ENCODE measurements at places on chromosomes 4 and X. TPM values are rescaled to one million over a fixed set of nuclear protein-coding genes. Genes with fewer than 3 reads are reported as not detected.

DNA sequence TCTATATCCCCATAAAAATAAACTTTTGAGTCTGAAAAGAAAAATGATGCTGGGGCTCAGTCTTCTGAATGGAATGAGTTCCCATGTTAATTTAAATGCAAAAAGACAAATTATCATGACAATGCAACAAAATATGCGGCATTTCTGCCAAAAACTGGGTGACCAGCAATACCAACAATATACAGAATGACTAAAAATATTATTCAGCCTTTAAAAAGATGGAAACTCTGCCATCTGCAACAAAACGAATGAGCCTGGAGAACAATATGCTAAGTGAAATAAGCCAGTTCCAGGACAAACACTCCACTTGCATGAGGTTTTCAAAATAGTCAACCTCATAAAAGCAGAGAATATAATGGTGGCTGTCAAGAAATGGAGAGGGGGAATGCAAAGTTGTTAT, 558.5 kb downstream of the IL15 start:
- no peak overlapping the region for H3K4me3 ChIP-seq
- H3K36me3 ChIP-seq, result no peaks in the 10 kb centered on the region
- H3K4me1 ChIP-seq, result no peaks in the 10 kb centered on the region
- H3K27ac ChIP-seq, result no peak overlapping the region

DNA sequence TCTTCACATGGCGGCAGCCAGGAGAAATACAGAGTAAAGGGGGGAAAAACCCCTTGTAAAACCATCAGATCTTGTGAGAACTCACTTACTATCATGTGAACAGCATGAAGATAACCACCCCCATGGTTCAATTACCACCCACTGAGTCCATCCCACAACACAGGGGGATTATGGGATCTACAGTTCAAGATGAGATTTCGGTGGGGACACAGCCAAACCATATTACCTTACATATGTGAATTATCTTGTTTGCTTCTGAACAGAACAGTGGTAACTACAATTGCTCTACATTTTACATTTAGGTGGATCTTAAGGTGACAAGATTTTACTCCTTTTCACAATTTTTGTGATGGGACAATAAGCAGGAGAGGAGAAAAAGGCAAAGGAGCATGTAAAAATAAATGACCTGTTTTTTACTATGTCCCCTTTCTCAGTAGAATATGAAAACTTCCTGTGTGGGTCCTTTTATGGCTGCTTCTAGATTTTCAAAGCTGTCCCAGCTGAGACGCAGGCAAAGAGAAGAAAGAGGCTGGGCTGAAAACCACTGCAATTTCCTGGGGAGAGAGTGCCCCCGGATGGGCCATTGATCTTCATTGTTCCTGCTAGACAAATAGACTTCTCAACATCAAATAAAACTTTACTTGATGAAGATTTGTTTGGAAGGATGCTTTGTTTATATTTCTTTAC, 45.9 kb upstream of the PGM2 start:
- H3K36me3 ChIP-seq, result no peaks in the 10 kb centered on the region
- no peaks in the 10 kb centered on the region for H3K4me1 ChIP-seq
- no peaks in the 10 kb centered on the region for H3K27me3 ChIP-seq
- no peak overlapping the region for H3K27ac ChIP-seq
- no peak overlapping the region for H3K4me3 ChIP-seq

GRCh38 chr4:112938461-112939058, 110.9 kb upstream of the ANK2 start:
- H3K4me1 ChIP-seq, result no peaks in the 10 kb centered on the region
- H3K27ac ChIP-seq, result no peak overlapping the region
- DNase-seq, result no peak
- no peaks in the 10 kb centered on the region for H3K36me3 ChIP-seq
- no peaks in the 10 kb centered on the region for H3K27me3 ChIP-seq
- no peak overlapping the region for H3K4me3 ChIP-seq

GRCh38 chrX:33160273-33160672, 51.1 kb downstream of the DMD start:
- no peak overlapping the region for H3K4me3 ChIP-seq
- no peaks in the 10 kb centered on the region for H3K27me3 ChIP-seq
- H3K4me1 ChIP-seq, result peaks cover 9% of the 10 kb centered on the region
- no peak overlapping the region for H3K27ac ChIP-seq

DNA sequence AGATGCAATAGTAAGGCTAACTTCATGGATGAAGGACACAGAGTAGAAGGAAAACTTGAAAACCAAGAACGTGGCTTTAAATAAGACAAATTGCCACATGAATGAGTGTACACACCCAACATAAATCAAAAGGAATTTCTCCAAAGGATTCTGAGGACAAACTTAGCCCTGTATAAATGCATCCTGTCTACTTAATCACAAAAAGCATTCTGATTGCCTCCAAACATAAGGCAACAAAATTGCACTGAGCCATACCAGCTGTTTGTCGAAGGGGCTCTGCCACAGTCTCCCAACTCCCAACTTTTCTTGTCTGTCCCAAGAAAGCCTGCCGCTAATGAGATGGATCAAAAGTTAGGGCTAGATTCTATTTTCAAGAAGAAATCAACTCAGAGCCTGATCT, 194.3 kb downstream of the SOWAHB start:
- H3K27ac ChIP-seq, result no peak overlapping the region
- no peaks in the 10 kb centered on the region for H3K27me3 ChIP-seq
- DNase-seq, result no peak
- no peak overlapping the region for H3K4me3 ChIP-seq
- peaks cover 12% of the 10 kb centered on the region for H3K4me1 ChIP-seq

DNA sequence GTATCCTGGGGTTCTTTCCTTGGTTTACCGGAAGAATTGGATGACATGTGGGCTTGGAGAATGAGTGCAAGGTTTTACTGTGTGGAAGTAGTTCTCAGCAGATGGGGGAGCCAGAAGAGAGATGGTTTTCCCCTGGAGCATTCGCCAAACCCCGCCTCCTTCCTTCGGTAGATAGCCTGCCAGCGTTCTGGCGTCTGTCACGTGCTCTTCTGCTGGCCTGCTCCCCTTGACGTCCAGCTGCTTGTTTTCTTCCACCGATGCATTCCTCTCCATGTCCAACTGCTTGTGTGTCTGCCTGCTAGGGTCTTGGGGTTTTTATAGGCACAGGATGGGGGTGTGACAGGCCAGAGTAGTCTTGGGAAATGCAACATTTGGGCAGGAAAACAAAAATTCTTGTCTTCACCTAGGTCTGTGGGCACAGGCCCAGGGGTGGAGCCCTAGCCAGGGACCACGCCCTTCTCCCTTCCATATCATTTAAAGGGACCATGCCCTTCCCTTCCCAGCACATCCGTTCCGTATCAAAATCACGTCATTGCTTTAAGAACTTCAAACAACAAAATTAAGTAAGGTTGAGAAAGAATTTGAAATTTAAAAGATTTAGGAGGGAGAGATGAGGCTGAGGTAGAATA, 538.7 kb upstream of the SMIM31 start:
- H3K27me3 ChIP-seq, result no peaks in the 10 kb centered on the region
- H3K36me3 ChIP-seq, result no peaks in the 10 kb centered on the region
- no peak overlapping the region for H3K4me3 ChIP-seq
- no peaks in the 10 kb centered on the region for H3K4me1 ChIP-seq
- no peak for DNase-seq
- H3K27ac ChIP-seq, result no peak overlapping the region

DNA sequence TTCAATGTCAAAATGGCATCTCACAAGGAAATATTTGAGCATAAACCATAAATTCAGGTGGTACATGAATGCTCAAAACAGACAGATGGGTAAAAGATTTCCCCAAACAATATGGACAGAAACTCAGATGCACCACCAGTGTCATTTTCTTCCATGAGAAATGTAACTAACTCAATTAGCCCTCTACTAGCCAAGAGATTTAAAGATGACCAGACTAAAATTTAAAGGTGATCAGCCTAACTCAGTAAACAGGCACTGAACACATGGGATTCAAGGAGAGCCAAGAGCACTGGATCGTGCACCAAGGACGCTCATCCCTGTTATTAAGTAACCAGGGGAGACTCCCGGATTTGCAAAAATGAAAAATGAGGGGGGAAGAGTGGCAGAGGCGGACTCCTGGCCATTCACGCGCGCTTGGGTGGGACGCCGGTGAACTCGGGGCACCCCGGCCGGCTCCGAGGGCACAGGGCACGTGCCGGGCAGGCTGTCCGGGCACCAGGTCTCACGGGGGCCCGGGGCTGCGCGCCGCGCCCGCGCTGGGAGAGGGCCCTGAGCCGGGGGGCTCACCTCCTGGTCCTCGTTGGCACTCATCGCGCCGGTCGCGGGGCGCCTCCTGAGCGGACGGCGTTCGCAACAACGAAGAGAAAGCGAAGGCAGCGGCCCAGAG, 490 bp downstream of the RWDD4 start:
- peaks cover under 1% of the 10 kb centered on the region for H3K36me3 ChIP-seq
- H3K27me3 ChIP-seq, result no peaks in the 10 kb centered on the region
- peak; percentile 31 for DNase-seq
- H3K4me3 ChIP-seq, result peak overlapping the region; percentile 79
- H3K4me1 ChIP-seq, result peaks cover 32% of the 10 kb centered on the region

GRCh38 chrX:137574102-137574783, 8.3 kb downstream of the ZIC3 start:
- no peak overlapping the region for H3K27ac ChIP-seq
- DNase-seq, result no peak
- H3K36me3 ChIP-seq, result no peaks in the 10 kb centered on the region

GRCh38 chr4:82587826-82588540, 26.2 kb upstream of the TMEM150C start:
- no peaks in the 10 kb centered on the region for H3K27me3 ChIP-seq
- H3K4me1 ChIP-seq, result no peaks in the 10 kb centered on the region
- no peak overlapping the region for H3K27ac ChIP-seq
- H3K36me3 ChIP-seq, result no peaks in the 10 kb centered on the region
- DNase-seq, result no peak

DNA sequence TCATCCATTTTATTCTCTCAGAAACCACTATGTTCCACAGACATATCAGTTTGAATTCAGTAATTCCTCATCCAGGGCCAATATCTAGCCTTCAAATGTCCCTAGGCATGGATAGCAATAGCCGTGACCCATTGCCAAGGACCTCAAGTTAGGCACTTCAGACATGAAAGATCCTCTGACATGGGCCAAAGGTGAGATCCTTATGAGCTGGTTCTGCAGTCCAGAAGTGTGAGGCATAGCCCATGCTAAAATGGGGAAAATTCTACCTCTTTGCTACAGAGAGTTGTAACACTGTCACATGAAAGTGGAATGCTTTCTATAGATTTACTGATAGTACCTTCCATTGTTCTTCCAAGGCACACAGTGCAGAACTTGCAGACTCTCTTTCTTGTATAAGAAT, 349.7 kb upstream of the GALNT7 start:
- no peaks in the 10 kb centered on the region for H3K36me3 ChIP-seq
- H3K4me1 ChIP-seq, result no peaks in the 10 kb centered on the region
- H3K27me3 ChIP-seq, result no peaks in the 10 kb centered on the region
- no peak for DNase-seq
- no peak overlapping the region for H3K27ac ChIP-seq
- no peak overlapping the region for H3K4me3 ChIP-seq

GRCh38 chr4:30553706-30554105, 166.5 kb upstream of the PCDH7 start:
- H3K27me3 ChIP-seq, result no peaks in the 10 kb centered on the region
- no peaks in the 10 kb centered on the region for H3K4me1 ChIP-seq
- H3K27ac ChIP-seq, result no peak overlapping the region
- no peaks in the 10 kb centered on the region for H3K36me3 ChIP-seq
- H3K4me3 ChIP-seq, result no peak overlapping the region
- no peak for DNase-seq

- no peaks in the 10 kb centered on the region for H3K4me1 ChIP-seq
- H3K27ac ChIP-seq, result no peak overlapping the region
- H3K27me3 ChIP-seq, result peaks cover 7% of the 10 kb centered on the region
These were observed 83.6 kb downstream of the PPP1R2C start for GRCh38 chrX:42694260-42694815.

GRCh38 chr4:1795299-1796195, 2.5 kb downstream of the FGFR3 start:
- H3K27ac ChIP-seq, result no peak overlapping the region
- no peaks in the 10 kb centered on the region for H3K36me3 ChIP-seq
- no peak overlapping the region for H3K4me3 ChIP-seq
- peaks cover 33% of the 10 kb centered on the region for H3K27me3 ChIP-seq
- peaks cover 13% of the 10 kb centered on the region for H3K4me1 ChIP-seq
- no peak for DNase-seq

GRCh38 chr4:169945636-169946035, 80.6 kb downstream of the MFAP3L start:
- no peaks in the 10 kb centered on the region for H3K36me3 ChIP-seq
- H3K4me3 ChIP-seq, result no peak overlapping the region
- H3K27ac ChIP-seq, result no peak overlapping the region
- no peak for DNase-seq

- H3K27me3 ChIP-seq, result no peaks in the 10 kb centered on the region
- no peak overlapping the region for H3K27ac ChIP-seq
- no peaks in the 10 kb centered on the region for H3K36me3 ChIP-seq
These were observed 240.1 kb upstream of the NOCT start for GRCh38 chr4:138775489-138775888.

DNA sequence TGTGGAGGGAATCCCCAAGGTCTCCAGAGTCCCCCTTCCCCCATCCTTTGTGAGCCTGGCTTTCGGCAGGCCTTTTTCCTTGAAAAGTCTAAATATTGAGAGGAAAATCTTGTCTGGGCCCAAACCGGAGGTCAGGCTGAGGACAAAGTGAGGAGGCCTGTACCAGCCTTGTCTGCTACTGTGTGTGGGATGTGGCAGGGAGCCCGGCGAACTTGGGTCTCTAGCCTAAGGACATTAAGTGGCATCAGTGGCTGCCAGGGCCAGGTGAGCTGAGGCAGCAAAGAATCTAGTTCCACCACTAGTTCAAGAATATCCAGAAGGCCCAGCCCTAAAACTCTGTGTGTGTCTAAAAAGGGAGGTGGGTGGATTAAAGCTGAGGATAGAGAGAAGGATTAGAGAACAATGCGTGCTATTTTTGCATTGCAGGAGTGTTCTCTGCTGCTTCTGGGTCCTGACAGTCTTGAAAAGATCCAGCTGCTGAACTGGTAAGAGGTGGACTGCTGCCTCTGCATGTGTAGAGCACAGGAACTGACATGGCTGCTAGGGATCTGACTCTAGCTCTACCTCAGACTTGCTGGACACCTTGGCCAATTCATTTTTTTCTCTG, 1.2 kb upstream of the AMER1 start:
- H3K27ac ChIP-seq, result peak overlapping the region; percentile 95
- H3K36me3 ChIP-seq, result no peaks in the 10 kb centered on the region
- peaks cover 16% of the 10 kb centered on the region for H3K4me1 ChIP-seq
- DNase-seq, result peak; percentile 30
- no peaks in the 10 kb centered on the region for H3K27me3 ChIP-seq

DNA sequence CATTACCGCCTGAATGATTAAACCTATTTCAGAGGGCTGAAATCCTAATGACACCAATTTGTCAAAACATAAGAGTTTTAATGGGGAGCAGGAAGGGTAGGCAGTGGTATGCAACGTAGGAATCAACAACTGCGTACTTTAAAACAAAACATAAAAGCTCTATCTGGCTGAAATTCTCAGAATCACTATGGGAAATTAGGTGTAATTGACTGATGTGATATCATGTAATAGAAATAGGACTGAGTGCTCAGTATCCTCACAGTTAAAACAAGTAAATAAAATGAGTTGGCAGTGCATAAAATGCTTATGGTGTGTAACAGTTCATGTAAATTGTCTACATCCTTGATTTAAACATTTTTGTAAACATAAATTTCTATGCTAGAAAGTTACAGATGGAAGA, 13.6 kb upstream of the IGSF1 start:
- DNase-seq, result no peak
- no peak overlapping the region for H3K4me3 ChIP-seq
- H3K27me3 ChIP-seq, result peaks cover 28% of the 10 kb centered on the region
- no peaks in the 10 kb centered on the region for H3K36me3 ChIP-seq
- H3K4me1 ChIP-seq, result no peaks in the 10 kb centered on the region

The DCAF8L2 gene
- not detected for polyA plus RNA-seq

The GRIA2 gene
- 9.5 TPM for polyA plus RNA-seq

The EMCN gene
- 17.4 TPM for polyA plus RNA-seq

The HTR2C gene
- polyA plus RNA-seq, result not detected

The GATA1 gene
- not detected for polyA plus RNA-seq

The SNCA gene
- 9.0 TPM for polyA plus RNA-seq

The ITIH6 gene
- not detected for polyA plus RNA-seq

The COX7B2 gene
- polyA plus RNA-seq, result not detected

The CRLF2 gene
- not detected for polyA plus RNA-seq

The SSX4B gene
- polyA plus RNA-seq, result not detected
